ENCODE measurements at places on chromosomes 3 and 15. TPM values are rescaled to one million over a fixed set of nuclear protein-coding genes. Genes with fewer than 3 reads are reported as not detected.

TMC3 gene
- total RNA-seq = not detected

ATOSA gene
- total RNA-seq = 23.5 TPM

GPR15 gene
- 42.2 TPM for total RNA-seq

ANKUB1 gene
- total RNA-seq = not detected

EHHADH gene
- 3.8 TPM for total RNA-seq

KNG1 gene
- not detected for total RNA-seq

OXTR gene
- 1.4 TPM for total RNA-seq

P2RY14 gene
- total RNA-seq = 0.57 TPM

CADPS gene
- total RNA-seq = not detected

ADIPOQ gene
- total RNA-seq = not detected

AGBL1 gene
- total RNA-seq = not detected

PRICKLE2 gene
- total RNA-seq = not detected

TF gene
- total RNA-seq = 0.43 TPM

EIF2B5 gene
- 65.5 TPM for total RNA-seq

HIGD2B gene
- 0.16 TPM for total RNA-seq

GNAT1 gene
- total RNA-seq = not detected

CCDC33 gene
- total RNA-seq = not detected

GPR176 gene
- total RNA-seq = not detected

GOLGA8T gene
- total RNA-seq = not detected

NPAP1 gene
- total RNA-seq = not detected

DZIP1L gene
- total RNA-seq = not detected

ACP3 gene
- total RNA-seq = not detected

DISP2 gene
- 0.52 TPM for total RNA-seq

ROPN1 gene
- total RNA-seq = not detected

Measured in T-helper 2 cell treated with Interferon-gamma antibody and Interleukin-4, amounts not matched to agents 100 ng/mL and 5 ng/mL, for 36 hours (primary cell).